ENCODE measurements at places on chromosomes 1 and 21. TPM values are rescaled to one million over a fixed set of nuclear protein-coding genes. Genes with fewer than 3 reads are reported as not detected.
A peak's percentile ranks its signal among the peaks of the same experiment; 100 is the strongest.

GRCh38 chr1:212565079-212565478 is 43.5 kb upstream of the ATF3 start:
- DNase-seq, result no peak

GRCh38 chr21:45228171-45228641 is 59.5 kb downstream of the POFUT2 start:
- DNase-seq, result peak; percentile 77

GRCh38 chr1:197073978-197074377 is 6.9 kb upstream of the F13B start:
- DNase-seq, result no peak

DNA sequence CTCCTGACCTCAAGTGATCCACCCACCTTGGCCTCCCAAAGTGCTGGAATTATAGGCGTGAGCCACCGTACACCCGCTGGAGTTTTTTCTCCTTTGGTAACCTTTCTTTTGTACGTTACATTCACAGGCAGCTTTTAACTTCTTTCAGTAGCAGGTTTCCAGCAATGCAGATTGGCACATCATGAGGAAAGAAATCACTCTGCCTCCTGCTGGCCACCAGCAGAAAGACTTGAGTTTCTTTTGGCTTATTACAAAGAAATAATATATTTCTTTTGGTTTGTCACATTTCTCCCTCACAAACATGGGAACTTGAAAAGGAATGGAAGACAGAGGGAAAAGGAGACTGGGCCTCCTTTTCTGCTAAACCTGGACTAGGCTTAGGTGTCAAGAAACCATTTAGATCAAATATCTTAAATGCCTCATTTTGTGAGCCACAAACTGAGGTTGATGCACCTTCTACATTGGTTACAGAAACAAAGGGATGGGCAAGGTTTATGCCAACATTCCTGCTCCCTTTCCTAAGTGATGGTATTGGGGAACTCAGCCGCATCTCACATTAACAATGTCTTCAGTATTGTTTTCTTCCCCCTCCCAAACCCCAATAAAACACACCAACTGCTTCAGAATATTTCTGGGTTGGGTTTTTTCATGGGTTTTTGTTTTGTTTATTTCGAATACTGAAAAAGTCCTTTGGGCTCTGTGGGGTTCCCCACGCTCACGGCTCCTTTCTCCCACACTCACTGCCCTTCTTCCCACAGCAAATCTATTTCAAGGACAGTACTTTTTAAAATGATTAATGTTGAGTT is 7.7 kb downstream of the ENSA start:
- peak; percentile 30 for DNase-seq

DNA sequence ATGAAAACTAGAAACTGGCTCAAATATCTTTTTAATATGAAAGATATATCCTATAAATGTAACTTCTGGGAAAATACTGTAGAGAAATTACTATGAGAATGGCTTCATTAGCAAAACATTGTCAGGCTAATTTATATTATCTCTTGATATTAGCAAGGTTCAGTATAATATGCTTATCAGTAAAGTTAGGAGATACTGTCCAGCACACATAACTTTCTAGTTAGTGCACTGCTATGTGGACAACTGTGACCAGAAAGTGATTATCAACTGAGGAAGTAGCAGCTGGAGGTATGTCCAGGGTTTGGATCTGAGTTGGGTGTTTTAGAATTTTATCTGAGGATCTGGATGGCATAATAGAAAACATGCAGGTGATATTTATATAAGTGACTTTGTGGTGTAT is 7.5 kb downstream of the LRRC8C start:
- no peak for DNase-seq

- no peak for DNase-seq
These were observed 7.0 kb downstream of the TMPRSS2 start for GRCh38 chr21:41500931-41501381.

- DNase-seq, result no peak
These were observed 8.4 kb upstream of the LUZP1 start for GRCh38 chr1:23177031-23177430.

DNA sequence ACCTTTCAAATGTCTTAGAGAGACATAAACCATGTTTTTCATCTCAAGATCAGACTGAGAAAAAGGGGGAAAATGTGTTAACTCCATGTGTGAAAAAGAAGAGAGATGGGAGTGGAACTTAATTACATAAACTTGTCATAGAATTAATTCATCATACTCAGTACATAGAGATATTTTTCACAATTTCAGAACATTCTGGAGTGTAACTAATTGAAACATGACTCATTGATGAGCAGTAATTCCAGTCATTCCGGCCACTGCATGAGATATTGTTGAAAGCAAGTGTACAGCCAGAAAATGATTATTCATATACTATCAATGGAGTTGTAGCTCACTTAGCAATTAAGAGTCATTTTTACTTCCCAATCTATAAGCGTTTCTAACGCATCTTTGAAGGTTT is 739.3 kb downstream of the LTN1 start:
- DNase-seq, result no peak

DNA sequence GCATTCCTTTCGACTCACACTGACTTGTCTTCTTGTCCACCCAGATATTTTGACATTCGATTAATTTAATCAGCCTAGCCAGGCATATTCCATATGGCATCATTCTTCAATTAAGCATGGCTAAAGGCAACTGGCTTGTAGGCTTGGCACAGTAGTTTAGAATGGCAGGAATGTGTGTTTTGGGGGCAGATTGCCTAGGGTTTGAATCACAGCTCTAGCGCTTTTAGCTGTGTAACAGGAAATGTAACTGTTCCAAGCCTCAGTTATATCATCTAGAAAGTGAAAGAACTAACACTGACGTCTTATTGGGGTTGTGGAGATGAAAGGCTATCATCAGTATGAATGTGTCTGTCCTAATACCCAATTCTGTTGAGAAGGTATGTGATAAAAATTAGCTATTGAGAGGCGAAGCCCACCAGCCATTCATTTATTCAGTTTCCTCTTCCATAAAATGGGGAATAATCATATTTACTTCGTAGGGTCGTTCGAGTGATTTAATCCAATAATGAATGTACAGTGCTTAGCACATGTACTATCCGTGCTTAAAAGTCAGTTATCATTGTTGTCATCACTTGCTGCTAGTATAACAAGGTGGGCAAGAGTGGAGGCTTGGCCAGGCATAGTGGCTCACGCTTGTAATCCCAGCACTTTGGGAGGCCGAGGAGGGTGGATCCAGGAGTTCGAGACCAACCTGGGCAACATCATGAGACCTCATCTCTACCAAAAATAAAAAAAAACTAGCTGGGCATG is 41.6 kb upstream of the GRHL3 start:
- DNase-seq, result no peak

GRCh38 chr1:200290010-200290685 is 119.7 kb downstream of the ZNF281 start:
- DNase-seq, result no peak

- DNase-seq, result no peak
These were observed 150.8 kb downstream of the PEX14 start for GRCh38 chr1:10625554-10625953.

- DNase-seq, result no peak
These were observed 30.2 kb downstream of the OBSCN start for GRCh38 chr1:228238007-228238406.

- DNase-seq, result no peak
These were observed 37.7 kb upstream of the IPO9 start for GRCh38 chr1:201791051-201791778.

The ADGRB2 gene
- total RNA-seq, result 13.7 TPM

The ITGB2 gene
- 12.5 TPM for total RNA-seq

The C1orf185 gene
- not detected for total RNA-seq

The RPTN gene
- total RNA-seq, result not detected

The OSCP1 gene
- 9.1 TPM for total RNA-seq

The HES4 gene
- 73.0 TPM for total RNA-seq

The CEPT1 gene
- 15.1 TPM for total RNA-seq

The CREG1 gene
- total RNA-seq, result 219 TPM

Data from Caki2 (cell line).